Aorta (tissue), 5 donors: ENCODE measurements at places on chromosomes 11 and 22.

DNA sequence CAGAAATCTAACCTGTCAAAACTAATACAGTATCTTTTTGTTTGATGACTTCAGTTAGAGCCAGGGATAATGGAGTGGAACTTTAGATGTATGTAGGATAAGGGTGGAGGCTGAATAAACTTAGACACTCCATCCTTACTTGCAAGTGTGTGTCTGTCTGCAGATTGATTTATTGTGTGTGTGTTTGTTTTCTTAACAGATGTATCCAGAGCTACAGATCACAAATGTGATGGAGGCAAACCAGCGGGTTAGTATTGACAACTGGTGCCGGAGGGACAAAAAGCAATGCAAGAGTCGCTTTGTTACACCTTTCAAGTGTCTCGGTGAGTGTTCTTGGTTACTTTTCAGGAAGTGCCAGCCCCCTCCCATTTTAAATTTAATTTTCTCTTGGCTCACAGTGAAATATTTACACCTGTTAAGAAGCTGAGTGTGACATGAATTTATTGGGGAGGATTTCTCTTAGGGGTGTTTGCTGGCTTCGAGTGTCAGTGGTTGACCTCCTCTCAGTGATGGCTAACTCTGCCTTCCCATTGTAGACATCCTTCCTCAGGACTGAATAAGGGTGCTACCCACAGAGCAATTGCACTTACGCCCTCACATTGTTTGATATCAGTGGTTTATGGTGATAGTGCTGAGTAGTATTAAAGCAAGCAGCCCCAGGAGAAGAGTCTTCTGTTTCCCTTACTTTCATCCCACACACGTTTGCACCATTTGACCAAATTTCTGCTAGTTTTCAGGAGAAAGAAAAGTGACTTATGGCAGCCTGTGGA lies 40.8 kb downstream of the APLP2 start:
- H3K27ac ChIP-seq = no peak overlapping the region
- no peak for DNase-seq
- H3K4me3 ChIP-seq = no peak overlapping the region
- no peaks in the 10 kb centered on the region for H3K27me3 ChIP-seq
- no peaks in the 10 kb centered on the region for H3K36me3 ChIP-seq
- peaks cover 2% of the 10 kb centered on the region for H3K4me1 ChIP-seq

DNA sequence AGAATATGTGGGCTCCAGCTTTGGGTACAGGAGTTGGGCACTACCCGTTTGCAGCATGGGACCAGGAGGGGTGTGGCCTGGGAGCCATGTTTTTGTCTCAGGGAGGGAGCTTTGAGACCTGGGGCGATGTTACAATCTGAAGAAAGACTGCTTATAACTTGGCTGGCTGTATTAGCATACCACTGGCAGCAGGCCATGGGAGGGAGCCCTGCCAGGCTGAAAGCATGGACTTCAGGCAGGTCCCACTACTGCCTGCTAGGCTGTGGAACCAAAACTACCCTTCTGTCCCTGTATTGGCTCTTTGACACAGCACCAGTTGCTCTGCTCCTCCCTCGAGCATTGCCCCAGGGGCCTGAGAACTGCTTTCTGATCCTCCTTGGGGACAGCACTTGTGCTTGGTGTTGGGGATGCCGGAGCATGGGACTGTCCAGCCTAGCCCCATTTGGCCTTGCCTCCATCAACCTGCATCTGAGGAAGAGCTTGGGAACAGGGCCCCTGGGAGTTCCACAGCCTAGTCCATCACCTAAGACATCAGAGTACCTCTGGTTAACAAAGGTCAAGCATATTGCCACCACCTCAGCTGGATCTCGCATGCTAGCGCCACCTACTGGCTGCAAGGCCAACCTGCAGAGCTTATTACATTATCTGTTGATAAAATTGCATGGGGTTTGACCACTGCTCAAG lies 217.4 kb downstream of the SBF2 start:
- no peak overlapping the region for H3K27ac ChIP-seq
- no peaks in the 10 kb centered on the region for H3K27me3 ChIP-seq
- no peaks in the 10 kb centered on the region for H3K4me1 ChIP-seq
- no peaks in the 10 kb centered on the region for H3K36me3 ChIP-seq
- no peak overlapping the region for H3K4me3 ChIP-seq
- DNase-seq = peak; percentile 88

- H3K27ac ChIP-seq = no peak overlapping the region
- no peaks in the 10 kb centered on the region for H3K27me3 ChIP-seq
- no peak for DNase-seq
- H3K4me3 ChIP-seq = no peak overlapping the region
- H3K4me1 ChIP-seq = no peaks in the 10 kb centered on the region
Observed at GRCh38 chr22:41521126-41521525, 23.1 kb downstream of the POLR3H start.

DNA sequence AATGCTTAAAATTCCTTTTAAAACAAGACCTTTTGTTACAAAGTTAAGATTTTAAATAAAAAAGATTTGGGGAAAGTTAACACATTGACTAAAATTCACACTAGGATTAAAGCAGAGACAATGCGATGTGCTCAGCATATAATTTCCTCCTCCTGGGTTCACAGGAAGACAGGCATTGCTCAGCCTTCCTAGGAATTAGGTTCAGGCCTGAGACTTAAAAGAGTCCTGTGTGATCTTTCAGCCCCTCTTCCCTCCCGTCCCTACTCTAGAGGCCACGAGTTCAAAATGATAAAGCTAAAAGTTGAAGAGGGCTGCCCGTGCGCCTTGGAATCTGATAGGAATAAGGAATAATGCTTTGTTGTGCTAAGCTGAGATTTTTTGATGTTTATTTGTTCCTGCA lies 218.6 kb downstream of the KIRREL3 start:
- no peak for DNase-seq
- no peaks in the 10 kb centered on the region for H3K36me3 ChIP-seq
- H3K27me3 ChIP-seq = no peaks in the 10 kb centered on the region
- no peak overlapping the region for H3K4me3 ChIP-seq

- no peak for DNase-seq
- peaks cover 2% of the 10 kb centered on the region for H3K4me1 ChIP-seq
- H3K36me3 ChIP-seq = no peaks in the 10 kb centered on the region
Observed at GRCh38 chr11:11532574-11532973, 89.2 kb downstream of the GALNT18 start.

DNA sequence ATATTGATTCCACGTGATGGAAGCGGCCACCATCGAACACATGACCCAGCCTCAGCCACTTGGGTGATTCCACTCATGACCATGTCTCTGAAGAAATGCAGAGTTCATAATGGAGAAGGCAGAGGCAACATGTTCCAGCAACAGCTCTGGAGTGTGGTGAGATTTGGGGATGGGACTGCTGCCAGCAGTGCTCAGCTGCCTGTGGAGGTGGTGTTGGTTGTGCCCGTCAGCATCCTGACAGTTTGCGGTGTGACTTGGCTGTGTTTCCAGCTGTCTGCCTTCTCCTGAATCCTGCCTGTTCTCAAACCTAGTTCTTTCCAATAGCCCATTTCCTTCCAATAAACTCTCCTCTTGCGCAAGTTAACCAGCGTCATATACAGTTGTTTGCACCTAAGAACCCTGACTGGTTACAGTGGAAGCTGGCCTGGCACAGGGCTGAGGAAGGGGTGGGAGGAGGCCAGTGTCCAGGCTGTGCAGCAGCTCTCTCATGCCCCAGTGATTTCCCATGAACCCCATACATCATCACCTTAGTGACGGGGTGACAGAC lies 22.0 kb upstream of the OR8B8 start:
- no peak overlapping the region for H3K27ac ChIP-seq
- H3K4me3 ChIP-seq = no peak overlapping the region
- no peaks in the 10 kb centered on the region for H3K4me1 ChIP-seq
- H3K36me3 ChIP-seq = no peaks in the 10 kb centered on the region
- H3K27me3 ChIP-seq = no peaks in the 10 kb centered on the region

DNA sequence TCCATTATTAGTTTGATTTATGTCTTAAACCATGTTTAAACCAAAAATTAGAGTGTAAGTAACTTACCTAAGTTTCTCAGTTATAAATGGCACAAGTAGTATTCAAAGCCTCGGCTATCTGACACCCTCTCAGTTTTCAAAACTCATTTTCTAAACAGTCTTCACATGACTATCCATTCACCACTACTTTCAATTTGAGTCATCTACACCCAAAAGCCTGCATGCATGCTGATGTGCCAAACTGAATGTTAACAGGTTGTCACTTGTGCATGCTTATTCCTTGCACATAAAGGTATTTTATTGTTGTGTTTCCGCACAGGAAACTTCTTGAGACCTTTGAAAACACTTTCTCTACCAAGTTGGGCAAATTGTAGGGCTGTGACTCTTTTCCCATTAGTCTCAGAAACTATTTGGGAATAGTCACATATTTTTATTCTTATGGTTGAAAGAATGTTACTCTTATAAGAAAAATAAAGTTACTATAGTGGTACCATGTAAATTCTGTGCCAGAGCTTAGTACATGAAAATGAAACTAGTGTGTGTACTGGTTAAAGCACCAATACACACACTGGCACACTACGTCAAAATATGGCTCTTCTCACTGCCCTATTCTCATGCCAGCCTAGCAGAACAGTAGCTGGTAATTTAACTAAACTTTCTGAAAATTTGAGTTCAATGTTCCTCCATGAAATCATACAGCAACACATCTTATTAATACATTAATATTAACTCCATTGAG lies 2.2 kb upstream of the OR51E2 start:
- H3K4me3 ChIP-seq = no peak overlapping the region
- H3K27ac ChIP-seq = no peak overlapping the region
- no peaks in the 10 kb centered on the region for H3K4me1 ChIP-seq
- no peak for DNase-seq

DNA sequence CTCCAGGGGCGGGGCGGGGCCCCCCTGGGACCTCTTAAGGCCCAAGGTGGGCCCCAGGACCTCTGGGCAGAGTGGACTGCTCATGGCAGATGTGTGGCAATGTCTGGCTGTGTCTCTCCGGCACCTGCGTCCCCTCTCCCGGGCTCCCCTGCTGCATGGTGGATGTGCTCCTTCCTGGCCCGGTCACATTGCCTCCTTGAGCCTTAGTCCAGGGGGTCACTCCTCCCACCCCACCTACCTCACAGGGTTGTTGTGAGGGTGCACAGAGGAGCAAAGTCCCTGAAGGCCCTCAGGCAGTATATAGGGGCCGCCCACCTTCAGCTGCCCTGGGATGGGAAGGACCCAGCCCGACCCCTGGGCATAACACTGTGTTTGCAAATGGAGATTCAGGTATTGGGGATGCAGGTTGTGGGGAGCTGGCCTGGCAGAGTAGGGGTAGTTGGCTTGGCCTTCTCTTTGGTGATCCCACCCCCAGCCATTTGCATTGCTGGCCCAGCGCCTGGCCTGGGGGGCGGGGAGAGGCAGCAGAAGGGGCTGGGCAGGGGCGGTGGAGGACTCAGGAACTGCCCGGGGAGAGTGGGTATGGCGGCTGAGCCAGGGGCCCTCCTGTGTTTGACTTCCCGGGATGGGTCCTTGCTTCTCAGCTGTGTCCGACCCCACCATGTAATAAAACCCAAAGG lies 11.3 kb downstream of the KCTD17 start:
- no peaks in the 10 kb centered on the region for H3K4me1 ChIP-seq
- H3K27me3 ChIP-seq = no peaks in the 10 kb centered on the region
- DNase-seq = no peak

- H3K36me3 ChIP-seq = no peaks in the 10 kb centered on the region
- H3K4me1 ChIP-seq = no peaks in the 10 kb centered on the region
- no peak overlapping the region for H3K4me3 ChIP-seq
- DNase-seq = no peak
- no peaks in the 10 kb centered on the region for H3K27me3 ChIP-seq
Observed at GRCh38 chr11:107494055-107494454, 36.4 kb upstream of the CWF19L2 start.

DNA sequence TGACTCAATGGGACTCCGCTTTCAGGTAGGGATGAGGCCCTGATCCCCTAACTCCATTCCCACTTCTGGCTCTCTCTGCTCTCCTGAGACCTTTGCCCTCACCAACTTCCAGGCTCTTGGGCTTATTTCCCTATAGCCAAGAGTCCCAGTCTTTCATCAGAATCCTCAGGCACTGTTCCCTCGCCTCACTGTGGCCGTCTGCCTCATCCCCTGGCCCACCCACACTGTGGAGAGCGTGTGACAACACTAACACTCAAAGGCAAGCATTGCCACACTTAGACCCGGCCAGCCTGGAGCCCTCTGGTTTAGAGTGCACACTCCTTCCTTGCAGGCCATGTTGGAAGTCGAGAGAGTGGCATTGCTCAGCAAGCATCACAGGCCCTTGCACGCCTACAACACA lies 27.0 kb downstream of the SERPINH1 start:
- H3K4me1 ChIP-seq = no peaks in the 10 kb centered on the region
- no peak overlapping the region for H3K27ac ChIP-seq
- H3K27me3 ChIP-seq = no peaks in the 10 kb centered on the region
- DNase-seq = no peak

DNA sequence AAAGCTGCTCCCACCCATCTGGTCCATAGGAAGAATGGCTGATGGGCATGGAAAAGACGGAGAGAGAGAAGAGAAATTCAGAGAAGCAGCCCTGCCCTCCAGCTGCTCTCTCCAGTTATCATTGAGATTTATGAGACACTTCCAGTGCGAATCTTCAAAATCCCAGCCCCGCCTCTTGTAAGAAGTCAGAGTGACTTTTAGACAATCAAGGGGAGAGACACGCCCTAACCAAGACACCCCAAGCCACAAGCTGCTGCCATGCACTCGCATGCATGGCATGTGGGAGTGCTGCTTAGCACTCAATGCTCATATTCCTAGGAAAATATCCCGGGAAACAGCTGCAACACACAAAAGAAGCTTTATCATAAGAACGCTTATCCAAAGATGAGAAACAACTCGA lies 110.6 kb upstream of the BID start:
- peaks cover 12% of the 10 kb centered on the region for H3K36me3 ChIP-seq
- no peaks in the 10 kb centered on the region for H3K27me3 ChIP-seq
- no peaks in the 10 kb centered on the region for H3K4me1 ChIP-seq
- H3K4me3 ChIP-seq = no peak overlapping the region
- DNase-seq = no peak
- no peak overlapping the region for H3K27ac ChIP-seq

- DNase-seq = peak; percentile 17
- no peaks in the 10 kb centered on the region for H3K4me1 ChIP-seq
- H3K27ac ChIP-seq = no peak overlapping the region
- H3K4me3 ChIP-seq = no peak overlapping the region
Observed at GRCh38 chr11:69825941-69826340, 6.7 kb upstream of the FGF3 start.

- no peaks in the 10 kb centered on the region for H3K27me3 ChIP-seq
- DNase-seq = no peak
- H3K4me1 ChIP-seq = no peaks in the 10 kb centered on the region
- no peaks in the 10 kb centered on the region for H3K36me3 ChIP-seq
- no peak overlapping the region for H3K27ac ChIP-seq
- H3K4me3 ChIP-seq = no peak overlapping the region
Observed at GRCh38 chr11:81942646-81943045, 791.0 kb downstream of the FAM181B start.

DNA sequence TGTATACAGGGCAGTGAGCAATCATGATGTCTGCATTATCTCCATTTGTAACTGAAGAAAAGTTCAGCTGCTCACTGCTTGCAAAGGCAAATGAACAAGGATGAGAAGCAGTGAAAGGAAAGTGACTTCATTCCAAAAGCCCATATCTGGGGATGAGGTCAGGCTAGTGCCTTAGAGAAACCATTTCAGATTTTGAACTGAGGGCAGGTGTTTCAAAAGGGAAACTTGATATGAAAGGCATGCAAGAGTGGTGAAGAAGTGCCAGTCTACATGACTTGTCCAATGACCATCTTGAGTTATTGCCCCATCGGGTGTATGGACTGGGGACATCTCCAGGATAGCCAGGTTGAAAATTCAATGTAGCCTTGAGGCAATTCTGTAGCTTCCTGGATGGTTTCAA lies 7.3 kb upstream of the APOL4 start:
- H3K4me1 ChIP-seq = no peaks in the 10 kb centered on the region
- no peak overlapping the region for H3K27ac ChIP-seq
- no peaks in the 10 kb centered on the region for H3K27me3 ChIP-seq
- H3K4me3 ChIP-seq = no peak overlapping the region
- no peak for DNase-seq
